GM13976 (cell line): ENCODE measurements at places on chromosomes 11 and 22.

DNA sequence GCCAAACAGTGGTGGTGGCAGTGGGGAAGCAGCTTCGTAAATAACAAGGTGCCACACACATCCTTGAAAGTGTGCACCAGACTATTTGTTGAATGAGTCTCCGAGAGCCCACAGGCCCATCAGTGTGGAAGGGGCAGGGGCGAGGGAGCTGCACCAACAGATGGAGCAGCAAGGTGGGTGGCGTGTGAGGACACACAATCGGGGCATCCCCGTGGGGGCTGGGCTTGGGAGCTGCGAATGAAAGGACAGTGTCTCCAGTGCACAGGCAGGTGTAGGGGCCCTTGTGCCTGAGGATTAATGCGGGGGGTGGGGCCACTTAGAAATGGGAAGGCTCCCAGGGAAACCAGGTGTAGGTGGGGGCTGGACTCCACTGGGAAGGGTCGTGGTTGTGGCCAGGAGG, 2.8 kb downstream of the NRXN2 start:
- no peak for DNase-seq

DNA sequence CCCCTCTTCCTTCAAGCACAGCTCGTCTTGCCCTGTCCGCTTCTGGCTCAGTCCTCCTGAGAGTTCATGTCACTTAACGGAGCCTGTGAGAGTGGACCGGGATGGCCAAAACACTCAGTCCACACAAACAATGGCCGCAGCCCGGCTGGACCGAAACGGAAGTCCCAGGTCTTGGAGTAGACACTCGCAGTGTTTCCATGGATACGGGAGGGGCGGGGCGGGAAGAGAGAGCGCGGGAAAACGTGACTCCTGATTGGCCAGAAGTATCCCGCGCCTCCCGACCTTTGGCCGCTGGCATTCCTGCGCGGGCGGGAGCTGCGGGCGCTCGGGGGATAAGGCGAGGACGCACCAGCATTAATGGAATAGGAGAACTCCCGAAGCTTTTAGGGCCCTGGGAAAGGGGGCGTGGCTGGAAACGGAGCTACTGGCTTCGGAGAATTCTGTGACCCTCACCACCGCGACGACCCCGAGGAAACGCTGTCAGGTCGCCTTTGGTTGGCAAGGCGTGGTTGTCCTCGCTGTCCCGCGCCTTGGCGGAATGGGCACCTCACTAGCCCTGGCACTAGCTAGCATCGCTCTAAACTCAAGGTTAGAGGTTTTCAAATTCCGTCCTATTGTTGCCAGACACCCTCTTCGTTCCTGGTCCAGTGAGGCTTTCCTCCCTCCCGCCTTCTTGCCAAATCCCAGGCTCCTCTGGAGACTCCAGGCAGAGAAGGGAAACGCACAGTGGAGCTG, at the start of the genes NLRP14 and ZNF214:
Gene NLRP14, plus strand, starts transcription at position 297 of the 735 bp plus-strand sequence. CDS start 18,108 bp downstream, outside the sequence.
Gene ZNF214, minus strand, starts transcription at position 164 of the 735 bp plus-strand sequence. CDS start 17,511 bp downstream, outside the sequence.
- peak; percentile 81 for DNase-seq

DNA sequence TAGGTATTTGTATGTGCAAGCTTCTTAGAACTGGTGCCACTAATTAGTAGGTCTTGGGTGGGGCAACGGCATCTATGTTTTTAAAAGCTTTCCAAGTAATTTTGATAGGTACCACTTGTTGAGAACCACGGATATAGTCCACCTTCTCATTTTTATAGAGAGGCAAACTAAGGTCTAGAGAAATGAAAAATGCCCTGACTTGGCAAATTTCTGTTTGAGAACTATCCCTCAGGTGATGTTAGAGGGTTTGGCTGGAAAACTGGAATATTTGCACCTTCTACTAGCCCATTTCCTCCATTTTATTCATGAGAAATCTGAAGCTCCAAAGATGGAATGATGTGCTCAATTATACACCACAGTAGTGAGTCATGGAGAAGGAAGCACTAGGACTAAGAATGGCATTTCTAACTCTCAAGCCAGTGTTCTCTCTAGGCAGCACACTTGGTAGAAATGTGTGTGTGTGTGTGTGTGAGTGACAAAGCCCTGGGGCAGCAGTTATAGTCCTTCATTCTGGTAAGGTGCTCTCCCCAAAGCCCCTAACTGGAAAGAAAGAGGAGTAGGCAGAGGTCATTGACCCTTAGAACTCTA, 1.8 kb upstream of the TMEM86A start:
- no peak for DNase-seq

- no peak for DNase-seq
These were observed 72.7 kb downstream of the TRPC6 start for GRCh38 chr11:101511065-101511464.

- DNase-seq, result no peak
These were observed 4.2 kb downstream of the CHORDC1 start for GRCh38 chr11:90218606-90219005.

DNA sequence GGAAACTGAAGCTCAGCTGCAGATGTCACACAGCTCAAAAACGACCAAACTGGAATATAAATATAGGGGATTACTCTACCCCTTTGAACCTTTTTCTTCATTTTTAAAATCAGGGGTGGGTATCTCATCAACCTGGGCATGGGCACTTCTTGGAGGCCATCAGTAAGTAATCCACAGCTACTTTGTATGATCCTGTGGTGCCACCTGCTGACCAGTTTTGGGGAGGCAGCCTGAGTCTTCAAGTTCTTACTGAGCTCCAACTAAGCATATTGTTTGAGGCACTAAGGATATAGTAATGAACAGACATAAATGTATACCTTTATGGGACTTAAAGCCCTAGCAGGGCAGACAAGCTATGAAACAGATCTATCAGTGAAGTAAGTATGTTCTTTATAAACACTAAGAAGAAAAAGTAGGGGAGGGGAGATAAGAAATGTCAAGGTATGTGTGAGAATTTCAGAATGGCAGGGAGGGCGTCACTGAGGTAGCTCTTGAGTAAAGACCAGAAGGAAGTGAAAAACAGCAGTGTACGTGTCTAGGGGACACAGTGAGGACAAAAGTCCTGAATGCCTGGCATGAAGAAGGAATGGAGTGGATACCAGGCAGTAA, 18.4 kb downstream of the TUB start:
- DNase-seq, result peak; percentile 72

GRCh38 chr11:44397586-44398178, 87.7 kb upstream of the ALX4 start:
- no peak for DNase-seq

DNA sequence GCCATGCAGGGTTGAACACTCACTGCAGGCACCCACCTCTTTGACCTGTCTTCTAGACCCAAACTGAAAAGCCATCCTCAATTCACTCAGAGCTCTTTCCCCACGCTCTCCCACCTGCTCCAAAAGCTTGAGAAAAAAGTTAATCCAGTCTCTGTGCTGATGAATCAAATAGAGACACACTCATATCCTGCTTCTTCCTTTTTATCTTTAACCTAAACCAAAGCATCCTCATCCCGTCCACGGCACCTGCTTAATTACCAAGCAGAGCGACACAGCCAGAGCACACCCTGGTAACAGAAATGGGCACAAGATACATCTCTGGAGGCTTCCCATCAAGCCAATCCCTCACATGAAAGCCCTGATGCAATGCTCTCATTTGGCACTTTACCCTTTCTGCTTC, 102.6 kb downstream of the PLEKHA7 start:
- no peak for DNase-seq

DNA sequence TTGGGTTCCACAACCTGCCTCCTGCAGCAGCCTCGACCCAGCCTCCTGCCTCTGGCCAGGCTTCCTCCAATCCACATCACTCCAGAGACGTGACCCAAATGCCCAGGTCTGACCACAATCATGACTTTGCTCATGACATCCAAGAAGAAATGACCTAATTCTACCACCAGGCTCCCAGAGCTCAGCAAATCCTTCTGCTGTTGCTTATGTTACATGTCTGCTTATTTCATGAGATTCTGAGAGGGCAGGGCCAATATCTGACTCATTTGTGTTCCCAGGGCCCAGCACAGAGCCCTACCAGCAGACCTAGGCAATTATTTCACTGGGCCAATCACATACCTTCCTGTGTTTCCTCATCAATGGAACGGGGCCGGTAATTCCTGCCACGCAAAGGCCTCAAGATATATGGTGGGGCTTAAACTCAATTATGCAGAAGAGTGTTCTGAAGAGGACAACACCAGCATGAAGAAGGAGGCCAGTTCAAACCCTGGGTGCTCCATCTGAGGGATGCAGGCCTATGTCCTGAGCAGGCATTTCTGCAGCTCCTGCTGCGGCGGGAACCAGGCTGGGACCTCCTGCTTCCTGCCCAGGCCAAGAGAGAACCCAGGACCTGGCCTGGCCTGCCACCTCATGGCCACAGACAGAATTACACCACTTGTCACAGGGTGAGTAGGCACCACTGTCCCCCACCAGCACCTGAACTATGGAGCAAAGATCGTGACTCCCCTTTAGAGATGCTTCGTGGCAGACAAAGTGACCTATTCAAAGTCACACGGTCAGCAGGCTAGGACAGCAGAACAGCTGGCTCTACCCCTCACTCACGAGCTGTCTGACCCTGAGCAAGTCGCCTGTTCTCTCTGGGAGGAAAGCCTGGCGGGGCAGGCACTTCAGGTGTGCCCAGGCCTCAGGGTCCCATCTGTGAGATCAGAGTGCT, 5.9 kb downstream of the CENPM start:
- peak; percentile 81 for DNase-seq

- no peak for DNase-seq
These were observed 10.7 kb downstream of the LDHAL6A start for GRCh38 chr11:18466402-18466801.

DNA sequence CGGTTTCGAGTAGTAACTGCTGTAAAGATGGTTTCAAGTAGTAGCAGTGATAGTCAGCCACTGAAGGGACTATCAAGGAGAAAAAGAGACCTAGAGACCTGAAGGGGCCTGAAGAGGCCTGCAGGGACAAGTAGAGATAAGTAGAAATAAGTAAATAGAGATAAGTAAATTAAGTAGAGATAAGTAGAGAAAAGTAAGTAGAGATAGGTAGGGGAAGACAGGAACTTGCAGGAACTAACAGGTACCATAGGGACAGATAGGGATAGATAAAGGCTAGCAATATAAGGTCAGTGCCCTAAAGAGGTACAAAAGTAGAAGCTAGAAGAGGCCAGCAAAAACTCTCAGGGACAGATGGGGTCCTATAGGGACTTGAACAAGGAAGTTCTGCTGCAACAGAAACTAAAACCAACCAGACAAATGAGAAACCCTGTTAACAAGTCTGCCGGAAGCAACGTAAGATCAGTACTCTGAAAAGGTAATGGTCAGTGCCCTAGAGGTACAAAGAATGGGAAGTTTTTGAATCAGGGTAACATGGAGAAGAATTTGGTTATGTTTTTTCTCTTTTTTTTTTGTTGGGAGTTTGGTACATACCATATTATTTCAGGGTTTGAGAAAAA, 9.6 kb upstream of the SC5D start:
- DNase-seq, result peak; percentile 25

DNA sequence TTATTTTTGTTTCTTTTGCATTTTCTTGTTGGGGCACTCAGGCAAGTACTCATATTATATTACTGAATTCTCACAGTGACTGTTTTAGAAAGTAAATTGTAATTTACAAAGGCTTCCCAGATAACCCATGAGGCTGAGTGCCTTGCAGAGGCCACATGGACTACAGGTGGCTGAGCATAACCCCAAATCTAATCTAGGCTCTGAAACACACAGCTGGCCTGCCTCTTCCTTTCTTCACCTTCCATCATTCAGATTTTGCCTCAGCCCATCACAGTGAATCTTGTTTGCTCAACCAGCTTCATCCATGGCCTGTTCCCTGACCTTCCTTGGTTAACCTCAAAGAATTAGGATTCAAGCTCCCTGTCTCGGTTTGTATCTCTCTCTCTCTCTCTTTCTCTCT, 78.5 kb upstream of the PRDM11 start:
- DNase-seq, result no peak

DNA sequence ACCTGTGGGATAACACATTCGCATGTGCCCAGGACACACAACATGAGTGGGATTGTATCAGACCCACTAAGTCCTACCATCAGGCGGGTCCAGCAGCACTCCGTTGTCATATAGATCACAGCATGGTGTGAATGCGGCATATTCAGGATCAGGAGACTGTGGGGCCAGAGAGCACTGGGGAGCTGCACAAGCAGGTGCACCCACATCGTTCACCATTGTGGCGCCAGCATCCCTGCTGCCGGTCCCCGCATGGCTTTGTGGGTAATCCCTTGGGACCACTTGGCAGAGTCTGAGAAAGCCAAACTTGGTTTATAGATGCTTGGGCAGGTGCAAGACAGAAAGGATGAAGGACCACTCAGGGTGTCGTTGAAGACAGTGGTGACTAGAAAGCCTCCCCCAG, 201.6 kb upstream of the B3GAT1 start:
- DNase-seq, result no peak

DNA sequence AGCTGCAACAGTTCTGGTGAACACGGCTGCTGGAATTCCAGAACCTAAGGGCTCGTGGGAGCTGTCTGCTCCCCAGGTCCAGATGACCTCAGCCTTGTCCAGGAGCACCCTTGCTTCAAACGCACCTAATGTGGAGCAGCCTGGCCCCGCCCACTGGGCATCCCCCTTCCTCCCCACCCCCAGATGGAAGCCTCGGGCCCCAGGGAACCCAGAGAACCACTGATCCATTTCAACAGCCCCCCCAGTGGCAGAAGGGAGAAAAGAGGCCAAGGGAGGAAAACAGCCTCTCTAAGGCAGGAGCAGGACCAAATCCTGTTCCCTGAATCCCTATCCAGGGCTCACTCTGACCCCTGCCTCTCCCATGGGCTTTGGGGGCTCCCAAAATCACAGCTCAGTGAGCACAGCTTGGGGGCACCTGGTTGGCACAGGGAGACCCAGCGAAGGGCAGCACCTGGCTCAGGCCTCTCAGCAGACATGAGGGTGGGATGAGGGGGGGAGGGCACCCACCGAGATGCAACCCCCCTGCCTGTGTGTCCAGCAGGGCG, 1.2 kb downstream of the CYTH4 start:
- DNase-seq, result no peak

- DNase-seq, result no peak
These were observed 62.6 kb upstream of the SLC6A5 start for GRCh38 chr11:20536784-20537183.
